ENCODE measurements at places on chromosomes 4 and X. TPM values are rescaled to one million over a fixed set of nuclear protein-coding genes. Genes with fewer than 3 reads are reported as not detected.

Gene FDCSP
- total RNA-seq, result not detected

Gene OPN1LW
- not detected for total RNA-seq

Gene SPANXN4
- not detected for total RNA-seq

- no peaks in the 10 kb centered on the region for H3K27me3 ChIP-seq
- peak; percentile 26 for DNase-seq
- peaks cover 29% of the 10 kb centered on the region for H3K4me1 ChIP-seq
- H3K27ac ChIP-seq, result no peak overlapping the region
Observed at GRCh38 chr4:150212927-150213326, 134.7 kb downstream of the DCLK2 start.

DNA sequence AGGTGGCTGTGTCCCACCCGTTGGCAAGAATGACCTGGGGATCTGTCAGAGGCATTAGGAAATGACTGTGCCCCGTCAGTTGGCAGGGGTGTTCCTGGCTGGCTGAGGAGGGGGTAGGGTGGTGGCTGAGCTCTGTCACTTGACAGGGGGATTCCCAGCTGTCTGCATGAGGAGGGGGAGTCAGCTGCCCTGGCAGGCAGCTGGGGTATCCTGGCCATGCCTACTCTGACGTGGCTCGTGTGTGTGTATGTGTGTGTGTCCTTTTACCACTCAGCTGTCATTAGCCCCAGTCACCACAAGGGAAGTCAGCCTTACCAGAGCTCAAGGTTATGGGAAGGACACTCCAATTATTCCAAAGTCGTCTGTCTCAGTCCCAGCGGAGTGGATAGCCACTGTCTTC, 93.2 kb downstream of the EFNB1 start:
- DNase-seq, result no peak
- no peaks in the 10 kb centered on the region for H3K36me3 ChIP-seq
- no peaks in the 10 kb centered on the region for H3K4me1 ChIP-seq
- H3K27me3 ChIP-seq, result no peaks in the 10 kb centered on the region
- no peak overlapping the region for H3K4me3 ChIP-seq
- no peak overlapping the region for H3K27ac ChIP-seq

DNA sequence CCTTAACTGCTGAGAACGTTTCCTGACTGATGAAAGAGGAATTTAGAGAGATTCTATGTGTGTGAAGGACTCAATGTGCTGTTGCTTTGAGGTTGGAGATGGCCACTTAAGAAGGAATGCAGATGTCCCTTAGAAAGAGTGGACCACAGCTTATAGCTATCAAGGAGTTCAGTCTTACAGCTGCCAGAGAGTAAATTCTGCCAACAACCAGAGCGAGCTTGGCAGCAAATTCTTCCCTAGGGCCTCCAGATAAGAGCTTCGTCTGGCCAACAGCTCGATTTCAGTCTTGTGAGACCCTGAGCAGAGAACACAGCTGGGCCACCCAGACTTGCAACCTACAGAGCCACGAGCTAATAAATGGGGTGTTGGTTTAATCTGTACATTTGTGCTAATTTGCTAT, 21.8 kb downstream of the MID1 start:
- H3K4me1 ChIP-seq, result no peaks in the 10 kb centered on the region
- no peaks in the 10 kb centered on the region for H3K36me3 ChIP-seq
- no peak overlapping the region for H3K4me3 ChIP-seq
- peak; percentile 37 for DNase-seq
- H3K27ac ChIP-seq, result no peak overlapping the region
- no peaks in the 10 kb centered on the region for H3K27me3 ChIP-seq

GRCh38 chr4:76984127-76984526, 34.6 kb downstream of the SEPTIN11 start:
- DNase-seq, result no peak
- H3K27ac ChIP-seq, result peak overlapping the region; percentile 6
- H3K4me3 ChIP-seq, result no peak overlapping the region
- no peaks in the 10 kb centered on the region for H3K36me3 ChIP-seq
- peaks cover 56% of the 10 kb centered on the region for H3K4me1 ChIP-seq

Data from body of pancreas (tissue), 4 donors.